ENCODE measurements at places on chromosomes 7 and 10.

DNA sequence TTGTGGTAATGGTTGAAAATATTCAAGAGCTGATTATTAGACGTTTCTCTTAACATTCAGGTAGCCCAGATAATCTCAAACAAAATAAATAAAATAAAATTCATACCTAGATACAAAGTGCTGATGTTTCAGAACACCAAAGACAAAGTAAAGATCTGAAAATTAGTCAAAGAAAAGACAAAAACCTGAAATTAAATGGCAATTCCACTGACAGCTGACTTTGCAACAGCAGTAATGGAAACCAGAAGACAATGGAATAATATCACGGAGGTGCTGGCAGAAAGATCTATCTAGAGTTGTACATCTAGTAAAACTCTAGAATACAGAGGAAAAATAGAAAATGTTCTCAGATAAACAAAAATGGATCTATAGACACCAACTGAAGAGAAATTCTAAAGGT lies 58.0 kb upstream of the IKZF1 start:
- no peak for DNase-seq

DNA sequence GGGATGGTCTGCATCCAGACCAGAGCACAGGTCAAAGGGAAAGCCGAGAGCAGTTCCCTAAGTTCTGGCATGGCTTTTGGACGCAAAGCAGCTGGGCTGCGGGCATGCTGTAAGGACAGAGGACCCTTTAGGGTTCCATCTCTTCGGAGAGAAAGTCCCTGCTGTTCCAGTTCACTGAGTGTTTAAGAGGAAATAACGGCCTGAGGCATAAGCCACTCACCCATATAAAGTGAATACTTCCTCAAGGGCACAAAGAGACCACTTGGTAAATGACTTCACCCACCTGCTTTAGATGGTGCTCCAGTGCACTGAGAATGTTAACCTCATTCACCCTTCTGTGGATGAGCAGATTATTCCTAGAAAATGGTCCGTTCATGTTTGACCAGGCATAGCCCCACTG lies 586.7 kb upstream of the GALNT17 start:
- no peak for DNase-seq

DNA sequence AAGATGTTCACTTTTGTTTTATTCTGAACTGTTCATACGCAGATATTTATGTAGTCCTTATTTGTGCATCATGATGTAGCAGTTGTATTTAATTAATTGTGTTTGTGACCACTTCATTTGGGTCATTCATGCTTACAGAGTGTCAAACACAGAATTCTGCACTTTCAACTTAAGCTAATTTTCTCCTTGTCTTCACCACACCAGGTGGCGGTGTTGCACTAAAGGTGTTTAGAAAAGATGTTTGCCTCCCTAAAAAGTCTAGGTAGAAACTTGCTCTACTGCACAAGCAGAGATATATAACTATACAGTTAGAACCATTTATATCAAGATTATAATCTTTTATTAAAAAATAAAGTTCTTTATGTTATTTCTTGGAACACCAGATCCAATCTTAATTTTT lies 1.3 kb upstream of the TAS2R38 start:
- no peak for DNase-seq

DNA sequence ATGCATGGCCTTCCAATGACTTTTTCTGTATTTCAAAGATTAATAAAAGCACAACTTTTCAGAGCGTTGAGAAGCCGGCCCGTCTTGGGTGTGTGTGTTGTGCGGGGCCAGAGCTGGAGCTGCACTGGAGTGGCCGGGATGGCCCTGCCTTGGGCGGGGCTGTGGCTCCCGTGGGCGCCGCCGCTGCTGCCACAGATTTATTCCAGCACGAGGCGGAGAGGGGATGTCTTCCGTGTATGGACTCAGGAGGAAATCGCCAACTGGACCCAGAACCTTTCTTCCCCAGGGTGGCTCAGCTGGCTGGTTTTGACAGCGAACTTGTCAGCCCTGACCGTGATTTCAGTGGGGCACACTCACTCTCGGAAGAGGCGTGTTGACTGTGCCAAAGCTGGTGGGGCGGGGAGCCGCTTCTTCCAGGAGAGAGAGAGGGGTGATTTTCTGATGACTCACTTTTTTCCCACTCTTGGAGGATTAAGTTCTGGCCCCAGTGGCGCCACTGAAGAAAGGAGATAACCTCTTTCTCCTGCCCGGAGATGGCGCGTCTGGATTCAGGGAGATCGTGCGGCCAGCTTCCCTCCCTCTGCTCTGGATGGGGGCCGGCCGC lies 72.4 kb downstream of the DNAJB6 start:
- no peak for DNase-seq

- DNase-seq: no peak
Measured at GRCh38 chr10:126391192-126391885, 3.1 kb upstream of the ADAM12 start.

DNA sequence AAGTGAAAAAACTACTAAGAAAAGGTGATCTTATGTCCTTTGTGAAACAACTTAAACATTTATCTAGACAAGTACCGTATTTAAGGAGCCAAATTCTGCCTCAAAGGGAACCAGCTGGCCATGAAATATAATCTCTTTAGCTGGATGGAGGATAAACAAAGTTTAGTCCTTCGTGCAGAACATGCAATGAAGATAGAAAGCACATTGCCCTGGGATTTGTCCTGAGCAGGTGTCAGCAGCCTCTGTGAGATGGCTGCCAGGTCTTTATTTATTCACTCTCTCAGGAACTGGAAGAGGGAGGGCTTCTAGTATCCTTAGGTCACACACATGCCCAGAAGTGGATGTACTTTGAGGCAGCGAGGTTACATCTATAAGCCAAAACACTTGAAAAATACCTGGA lies 57.4 kb upstream of the CASD1 start:
- DNase-seq: no peak

- no peak for DNase-seq
Measured at GRCh38 chr7:17134786-17135185, 163.7 kb upstream of the AHR start.

GRCh38 chr10:62155054-62155680 lies 113.5 kb downstream of the RTKN2 start:
- DNase-seq: no peak

GRCh38 chr7:112537822-112538387 lies 57.1 kb downstream of the LSMEM1 start:
- no peak for DNase-seq

DNA sequence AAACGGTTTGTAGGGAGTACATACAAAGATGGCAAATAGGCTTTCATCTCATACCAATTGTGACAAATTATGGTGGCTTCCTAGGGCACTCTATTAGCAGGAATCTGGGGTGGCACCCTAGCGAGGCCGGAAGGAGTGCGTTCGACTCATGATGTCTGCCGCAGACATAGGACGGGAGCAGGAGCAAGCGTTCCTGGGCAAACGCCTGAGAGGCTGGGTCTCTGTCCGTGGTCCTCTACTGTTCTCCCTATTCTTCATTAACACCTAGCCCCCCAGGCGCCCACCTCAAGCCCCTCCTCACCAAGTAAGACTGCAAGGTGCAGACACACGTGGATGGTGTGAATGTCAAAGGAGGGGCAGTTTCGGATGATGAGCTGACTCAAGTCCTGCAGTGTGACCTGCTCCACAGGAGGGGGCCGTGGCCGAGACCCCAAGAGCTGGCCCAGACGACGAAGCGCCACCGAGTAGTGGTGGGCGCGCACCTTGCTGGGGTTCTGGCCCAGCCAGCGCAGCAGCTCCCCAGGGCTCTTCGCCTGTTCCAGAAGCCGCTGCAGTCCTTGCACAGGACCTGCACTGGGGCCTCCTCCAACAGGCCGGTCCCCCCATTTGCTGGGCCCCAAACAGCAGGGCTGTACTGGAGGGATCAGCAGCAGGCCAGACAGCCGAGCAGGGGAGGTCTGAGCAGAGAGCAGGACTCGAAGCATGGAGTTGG lies 1.3 kb downstream of the FASTK start:
- DNase-seq: no peak

- no peak for DNase-seq
Measured at GRCh38 chr7:106344211-106344610, 59.4 kb upstream of the NAMPT start.

- no peak for DNase-seq
Measured at GRCh38 chr7:115066050-115066449, 144.2 kb downstream of the MDFIC start.

- DNase-seq: no peak
Measured at GRCh38 chr10:93121311-93121710, 47.6 kb downstream of the CYP26A1 start.

DNA sequence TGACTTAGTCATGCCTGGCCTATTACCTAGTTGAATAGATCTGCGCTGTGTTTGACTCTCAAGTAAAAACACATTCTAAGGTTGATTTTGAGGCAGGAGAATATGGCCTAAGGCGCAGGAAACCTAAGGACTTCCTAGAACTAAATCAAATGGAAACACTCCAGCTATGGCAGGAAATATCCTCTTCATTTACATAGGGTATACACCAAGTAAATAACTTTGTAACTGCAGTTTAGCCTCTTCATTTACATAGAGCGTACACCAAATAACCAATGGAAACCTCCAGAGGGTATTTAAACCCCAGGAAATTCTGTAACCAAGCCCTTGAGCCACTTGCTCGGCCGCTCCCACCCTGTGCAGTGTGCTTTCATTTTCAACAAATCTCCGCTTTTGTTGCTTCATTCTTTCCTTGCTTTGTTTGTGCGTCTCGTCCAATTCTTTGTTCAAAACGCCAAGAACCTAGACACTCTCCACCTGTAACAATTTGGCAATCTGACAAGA lies 35.6 kb upstream of the XRCC2 start:
- DNase-seq: no peak

DNA sequence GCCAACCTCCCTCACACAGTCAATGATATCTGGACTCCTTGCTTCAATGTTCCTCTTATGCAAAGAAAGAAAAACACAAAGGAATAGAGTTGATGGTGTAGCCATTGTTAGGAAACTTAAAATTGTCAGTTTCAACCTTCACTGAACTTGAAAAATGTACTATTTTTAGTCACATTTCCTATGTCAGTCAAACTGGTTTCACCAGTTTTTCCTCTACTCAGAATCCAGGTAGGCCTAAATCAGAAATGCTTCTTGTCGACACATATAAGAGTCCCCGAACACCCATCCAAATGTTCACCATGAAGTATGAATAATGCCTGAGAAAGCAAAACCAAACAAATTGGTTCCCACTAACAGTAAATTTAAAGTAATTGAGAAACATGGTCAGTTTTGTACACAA lies 42.4 kb upstream of the ZMYND11 start:
- no peak for DNase-seq

GRCh38 chr10:124587811-124588211 lies 126.2 kb downstream of the LHPP start:
- DNase-seq: no peak

DNA sequence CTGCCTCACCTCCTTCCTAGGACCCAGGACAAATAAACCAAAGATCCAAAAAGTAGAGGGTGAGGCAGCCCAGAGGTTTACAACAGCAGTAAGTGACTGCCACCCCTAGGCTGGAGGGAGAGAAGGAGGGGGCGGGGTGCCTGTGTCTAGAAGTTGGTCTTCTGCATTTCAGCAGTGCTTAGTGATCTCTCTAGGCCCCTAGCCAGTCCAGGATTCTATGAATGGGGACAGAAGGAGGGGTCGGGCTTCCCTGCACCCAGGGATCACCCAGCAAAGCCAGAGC lies 62.8 kb upstream of the KDM7A start:
- no peak for DNase-seq

GRCh38 chr7:50355817-50356178 lies 51.3 kb downstream of the IKZF1 start:
- no peak for DNase-seq

DNA sequence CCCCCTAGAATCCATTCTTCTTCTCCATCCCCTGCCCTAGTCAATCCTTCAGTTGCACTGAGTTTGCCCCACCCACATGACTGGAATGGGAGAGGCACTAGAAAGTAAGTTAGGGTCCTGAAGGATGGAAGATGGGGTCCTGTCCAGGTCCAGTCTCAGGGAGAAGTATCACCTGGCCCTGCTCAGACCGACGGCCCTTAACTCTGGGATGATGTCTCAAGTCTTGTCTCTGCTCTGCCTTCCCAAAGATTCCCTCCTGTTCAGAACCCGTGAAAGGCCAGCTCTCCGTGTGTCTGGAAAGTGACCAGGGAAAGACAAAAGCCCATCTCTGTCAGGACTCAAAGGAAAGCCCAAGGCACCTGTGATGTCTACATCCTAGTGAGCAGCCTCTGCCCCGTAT lies 88.8 kb downstream of the OAT start:
- no peak for DNase-seq

GRCh38 chr7:80182630-80183276 lies 48.1 kb downstream of the GNAI1 start:
- DNase-seq: no peak

DNA sequence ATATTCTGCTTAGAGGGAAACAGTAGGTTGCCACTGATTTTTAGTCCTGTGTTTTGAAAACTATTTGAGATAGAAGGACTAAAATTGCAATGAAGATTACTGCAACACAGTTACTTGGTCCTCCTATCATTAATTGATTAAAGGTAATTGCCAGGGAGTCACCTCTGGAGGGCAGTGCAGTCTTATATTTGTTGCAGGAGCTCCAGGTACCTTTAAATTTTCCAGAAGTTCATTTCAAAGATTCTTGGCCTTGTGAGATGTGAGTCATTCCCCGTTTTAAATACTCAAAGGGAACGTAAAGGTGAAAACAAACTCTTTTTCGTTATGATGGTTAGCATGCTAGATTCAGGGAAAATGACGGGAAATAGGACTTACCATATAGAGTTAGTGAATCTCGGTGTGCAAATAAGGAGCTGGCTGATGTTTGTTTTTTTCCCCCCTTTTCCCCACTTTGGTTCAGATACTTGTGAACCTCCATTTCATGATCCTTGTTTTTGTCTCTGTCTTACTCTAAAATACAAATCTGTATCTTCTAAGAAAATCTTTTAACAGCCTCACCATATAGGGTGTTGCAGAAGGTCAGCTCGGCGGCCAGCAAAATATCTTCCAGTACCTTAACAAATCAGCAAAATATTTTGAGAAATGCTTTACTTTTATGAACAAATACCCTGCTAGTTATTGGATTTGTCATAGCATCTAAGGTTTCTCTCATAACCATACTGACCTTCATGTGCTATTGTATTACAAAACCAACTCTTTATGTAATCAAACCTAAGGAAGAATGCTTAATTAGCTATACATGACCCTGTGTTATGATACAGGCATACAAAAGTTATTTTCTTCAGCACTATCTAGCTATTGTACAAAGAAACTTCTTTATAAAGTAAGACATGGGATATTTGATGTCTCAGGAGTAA lies 143.0 kb upstream of the HDAC9 start:
- DNase-seq: no peak

- no peak for DNase-seq
Measured at GRCh38 chr10:101322266-101323108, 31.5 kb upstream of the BTRC start.

Data from stimulated activated CD4-positive, alpha-beta T cell treated with anti-CD3 and anti-CD28 coated beads, TNF-alpha, amount 100 ng/mL, for 48 hours (primary cell).